ENCODE measurements at places on chromosomes 5 and 9.
A peak's percentile ranks its signal among the peaks of the same experiment; 100 is the strongest.

DNA sequence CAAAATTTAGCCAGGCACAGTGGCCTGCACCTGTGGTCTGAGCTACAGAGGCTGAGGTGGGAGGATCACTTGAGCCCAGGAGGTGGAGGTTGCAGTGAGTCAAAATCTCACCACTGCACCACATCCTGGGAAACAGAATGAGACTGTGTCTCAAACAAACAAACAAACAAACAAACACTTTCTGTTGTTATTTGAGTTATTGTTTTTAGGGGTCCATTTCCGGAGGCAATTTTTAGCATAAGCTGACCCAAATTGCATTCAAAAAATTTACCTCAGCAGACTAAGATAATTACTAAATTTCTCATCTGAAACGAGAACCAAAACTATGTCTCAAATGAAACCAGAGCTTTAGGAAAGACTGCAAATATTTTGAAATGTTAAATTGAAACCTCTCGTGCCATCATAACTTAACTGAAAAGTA lies 1485.1 kb downstream of the EFNA5 start:
- DNase-seq: no peak

- DNase-seq: no peak
Measured at GRCh38 chr5:66224274-66224673, 80.2 kb downstream of the SREK1 start.

DNA sequence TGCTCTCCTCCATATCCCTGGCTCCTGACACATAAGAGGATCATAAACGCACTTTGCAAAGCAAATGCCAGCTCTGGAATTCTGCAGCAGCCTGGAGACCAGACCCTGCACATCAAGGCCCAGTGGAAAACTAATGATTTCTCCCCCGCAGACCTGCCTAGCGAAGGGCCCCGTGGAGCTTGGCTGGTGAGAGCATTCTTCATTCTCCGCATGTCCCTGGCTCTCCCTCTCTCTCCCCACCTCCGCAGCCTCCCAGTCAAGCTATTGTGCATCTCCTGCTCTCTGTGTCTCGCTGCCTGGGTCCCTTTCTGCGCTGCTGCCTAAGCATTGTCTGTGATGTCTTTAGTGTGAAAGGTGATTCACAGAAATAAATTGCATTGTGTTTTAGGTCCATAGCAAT lies 46.7 kb downstream of the GRIA1 start:
- DNase-seq: no peak

GRCh38 chr5:31244921-31245320 lies 51.4 kb downstream of the CDH6 start:
- no peak for DNase-seq

DNA sequence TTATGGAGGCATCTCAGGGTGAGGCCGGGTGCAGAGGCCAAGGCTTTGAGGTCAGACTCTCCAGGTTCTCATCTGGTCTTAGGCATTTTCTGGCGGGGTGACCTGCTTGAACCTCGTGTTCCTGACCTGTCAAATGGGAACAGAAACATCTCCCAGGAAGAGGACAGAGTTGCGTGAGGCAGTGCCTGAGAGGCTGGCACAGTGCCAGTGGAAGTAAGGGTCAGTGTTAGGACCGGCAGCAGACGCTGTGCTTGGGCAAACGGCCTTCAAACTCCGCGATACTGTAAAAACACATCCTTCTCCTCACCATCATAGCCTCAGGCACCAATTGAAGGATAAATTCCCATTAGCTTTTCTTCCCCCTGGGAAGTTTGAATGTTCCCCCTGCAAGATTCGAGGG lies 55.6 kb upstream of the FCN2 start:
- no peak for DNase-seq

GRCh38 chr5:146007270-146007669 lies 70.9 kb downstream of the SH3RF2 start:
- DNase-seq: no peak

DNA sequence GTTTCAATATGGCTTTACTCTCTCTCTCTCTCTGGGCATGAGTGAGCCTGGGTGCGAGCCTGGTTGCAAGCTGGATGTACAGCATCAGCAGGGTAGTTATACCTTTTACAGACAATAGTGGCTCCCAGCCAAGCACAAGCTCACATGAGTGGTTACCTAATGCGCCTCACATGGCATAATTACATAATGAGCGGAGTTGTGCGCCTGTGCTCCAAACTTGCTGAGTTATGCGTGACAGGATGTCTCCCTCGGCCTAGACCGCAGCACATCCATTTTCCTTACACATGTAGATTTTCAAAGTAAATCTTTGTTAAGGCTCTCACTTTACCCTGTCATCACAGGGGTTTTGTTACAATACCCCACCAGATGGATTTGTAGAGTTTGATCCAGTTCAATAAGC lies 233.5 kb upstream of the WWC1 start:
- DNase-seq: no peak

GRCh38 chr5:176888865-176889165 lies 10.3 kb downstream of the HK3 start:
- no peak for DNase-seq

DNA sequence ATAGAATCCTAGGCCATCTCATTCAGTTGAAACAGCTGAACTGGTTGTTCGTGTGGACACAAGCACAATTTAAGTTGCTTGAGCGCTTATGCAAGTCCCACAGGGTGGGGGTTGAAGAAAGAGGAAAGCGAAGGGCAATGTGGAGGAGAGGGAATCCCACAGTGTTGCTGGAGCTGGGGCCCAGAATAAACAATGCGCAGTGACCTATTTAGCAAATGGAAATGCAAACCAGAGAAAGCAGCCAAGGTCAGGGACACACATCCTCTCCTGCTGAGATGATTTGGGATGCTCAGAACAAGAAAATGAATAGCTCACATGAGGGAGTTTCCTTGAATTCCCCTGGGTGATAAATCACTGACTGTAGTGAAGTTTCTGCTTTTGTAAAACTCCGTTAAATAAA lies 838.3 kb downstream of the TLE4 start:
- DNase-seq: peak; percentile 6

GRCh38 chr5:28132151-28132550 lies 1093.8 kb upstream of the CDH9 start:
- no peak for DNase-seq

GRCh38 chr5:175718401-175719108 lies 60.7 kb downstream of the HRH2 start:
- no peak for DNase-seq

- no peak for DNase-seq
Measured at GRCh38 chr9:69452110-69452782, 127.2 kb downstream of the ENTREP1 start.

DNA sequence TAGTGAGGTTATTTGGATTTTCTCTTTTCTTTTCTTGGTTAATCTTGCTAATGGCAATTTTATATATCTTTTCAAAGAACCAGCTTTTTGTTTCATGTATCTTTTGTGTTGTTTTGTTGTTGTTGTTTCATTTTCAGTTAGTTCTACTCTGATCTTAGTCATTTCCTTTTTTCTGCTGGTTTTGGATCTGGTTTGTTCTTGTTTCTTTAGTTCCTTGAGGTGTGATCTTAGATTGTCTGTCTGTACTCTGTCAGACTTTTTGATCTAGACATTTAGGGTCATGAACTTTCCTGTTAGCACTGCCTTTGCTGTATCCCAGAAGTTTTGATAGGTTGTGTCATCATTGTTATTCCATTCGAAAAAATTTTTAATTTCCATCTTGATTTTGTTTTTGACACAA lies 399.7 kb downstream of the TLE1 start:
- no peak for DNase-seq

- DNase-seq: no peak
Measured at GRCh38 chr9:34989946-34990635, 546 bp downstream of the DNAJB5 start.

DNA sequence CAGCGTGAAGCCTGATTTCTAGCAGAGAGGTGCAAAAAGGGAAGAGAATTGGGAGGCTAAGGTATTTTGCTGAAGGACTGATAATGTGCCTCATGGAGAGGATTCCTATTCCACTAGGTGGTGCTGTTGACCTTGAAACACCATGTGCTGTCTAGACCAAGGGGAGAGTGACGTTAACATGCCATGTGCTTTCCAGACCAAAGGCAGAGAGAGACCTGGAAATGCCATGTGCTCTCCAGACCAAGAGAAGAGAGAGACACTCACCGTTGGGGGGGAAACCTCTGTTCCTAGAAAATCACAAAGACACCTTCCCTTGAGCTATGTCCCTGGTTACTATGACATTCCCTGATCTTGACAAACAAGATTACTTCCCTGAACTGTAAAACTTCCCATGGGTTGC lies 286.0 kb upstream of the TUSC1 start:
- DNase-seq: no peak

GRCh38 chr5:32426440-32427151 lies 17.9 kb downstream of the ZFR start:
- no peak for DNase-seq

DNA sequence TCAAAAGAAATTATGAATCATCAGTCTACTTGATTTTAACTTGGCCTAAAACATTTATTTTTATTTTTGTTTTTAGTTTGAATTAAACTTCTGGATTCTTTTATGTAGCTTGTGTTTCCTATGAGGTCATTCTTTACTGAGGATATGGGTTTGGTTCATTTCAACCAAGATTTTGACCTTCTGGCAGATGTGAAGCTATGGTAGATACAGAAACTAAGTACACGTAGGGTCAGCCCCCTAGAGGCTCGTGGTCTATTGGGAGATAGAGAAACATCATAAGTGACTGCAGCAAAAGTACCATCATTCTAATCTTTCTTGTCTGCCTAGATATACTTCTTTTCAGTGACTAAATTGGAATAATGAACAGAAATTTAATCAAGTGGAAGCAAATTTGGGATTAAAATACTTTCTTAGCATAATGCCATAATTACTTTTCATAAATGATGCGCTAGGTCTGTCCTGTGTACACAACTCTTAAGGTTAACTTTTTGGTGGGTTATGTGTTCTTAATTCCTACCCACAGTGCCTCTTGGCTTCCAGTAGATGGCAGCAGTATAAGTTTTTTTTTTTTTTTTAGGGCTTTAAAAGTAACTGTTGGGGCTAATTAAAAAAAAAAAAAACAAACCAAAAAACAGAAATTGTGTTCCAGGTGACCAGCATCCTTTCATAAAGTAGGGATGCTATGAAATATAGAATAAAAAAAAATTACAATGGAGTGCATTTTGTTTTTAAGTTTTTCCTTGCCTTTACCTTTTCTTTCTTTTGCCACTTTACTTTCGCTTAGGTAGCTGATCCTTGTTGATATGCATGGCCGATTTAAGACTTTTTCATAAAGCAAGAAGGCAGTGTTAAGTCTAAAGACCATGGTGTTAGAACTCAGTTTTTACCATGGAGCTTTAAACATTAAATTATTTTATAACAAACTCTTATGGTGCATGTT lies 49.9 kb downstream of the LRRTM2 start:
- DNase-seq: no peak

DNA sequence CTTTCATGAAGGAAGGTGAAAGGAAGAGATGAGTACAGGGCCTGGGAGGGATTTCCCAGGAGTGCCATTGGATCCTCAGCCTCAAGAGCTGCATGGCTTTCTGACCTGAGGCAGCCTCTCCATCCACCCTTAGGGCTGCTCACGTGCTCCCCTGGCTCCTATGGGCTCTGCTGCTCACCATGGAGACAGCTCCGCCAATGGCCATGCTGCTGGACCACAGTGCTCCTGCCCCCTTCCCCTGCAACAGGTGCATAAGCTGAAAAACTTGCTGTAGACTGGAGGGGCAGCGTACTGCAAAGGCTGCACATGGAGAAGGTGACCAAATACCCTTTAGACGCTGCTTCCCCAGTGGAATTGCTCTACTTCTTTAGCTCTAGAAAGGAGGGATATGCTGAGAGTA lies 112.7 kb upstream of the PANK3 start:
- DNase-seq: no peak

DNA sequence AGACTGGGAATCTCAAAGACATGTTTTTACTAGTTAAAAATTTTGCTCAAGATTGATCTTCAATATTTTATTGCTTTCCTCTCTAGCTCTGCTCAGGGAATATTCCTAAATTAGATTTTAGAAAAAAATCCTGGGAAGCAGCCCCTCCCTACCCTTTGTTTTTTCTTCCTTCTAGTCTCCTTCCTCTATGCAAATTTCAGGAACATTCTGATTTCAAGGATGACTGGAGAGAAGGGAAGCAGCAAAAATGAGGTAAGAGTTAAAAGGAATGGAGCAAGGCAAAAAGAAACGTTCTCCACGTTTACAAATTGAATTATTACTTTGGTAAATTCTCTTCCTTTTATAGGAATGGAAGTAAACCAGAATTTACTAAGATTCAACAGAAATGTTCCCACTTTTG lies 493.4 kb upstream of the TUSC1 start:
- no peak for DNase-seq

GRCh38 chr5:120140501-120140900 lies 323.6 kb upstream of the PRR16 start:
- no peak for DNase-seq

GRCh38 chr9:18903450-18903849 lies 129.6 kb downstream of the SAXO1 start:
- no peak for DNase-seq

- no peak for DNase-seq
Measured at GRCh38 chr5:91164424-91164823, 218.7 kb downstream of the ARRDC3 start.

DNA sequence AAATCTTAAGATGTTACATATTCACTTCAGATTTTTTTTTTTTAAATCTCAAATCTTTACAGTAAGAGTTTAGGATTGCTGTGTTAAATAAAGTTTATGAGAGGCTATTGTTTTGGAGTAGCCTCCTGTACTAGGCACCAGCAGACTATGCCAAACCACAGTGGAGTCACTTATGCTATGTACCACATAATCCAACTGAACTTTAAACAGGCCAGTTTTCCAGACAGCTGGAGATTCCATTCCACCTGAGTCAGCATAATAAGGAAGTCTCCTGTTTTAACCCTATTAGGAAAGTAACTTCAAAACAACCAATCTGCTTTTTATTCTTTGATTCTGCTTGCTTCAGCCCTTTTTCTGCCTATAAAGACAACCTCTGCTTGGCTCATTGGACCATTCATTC lies 205.2 kb downstream of the CSNK1G3 start:
- no peak for DNase-seq

Data from hippocampal formation (tissue), 2 donors.